ENCODE measurements at places on chromosomes 11 and 22.

DNA sequence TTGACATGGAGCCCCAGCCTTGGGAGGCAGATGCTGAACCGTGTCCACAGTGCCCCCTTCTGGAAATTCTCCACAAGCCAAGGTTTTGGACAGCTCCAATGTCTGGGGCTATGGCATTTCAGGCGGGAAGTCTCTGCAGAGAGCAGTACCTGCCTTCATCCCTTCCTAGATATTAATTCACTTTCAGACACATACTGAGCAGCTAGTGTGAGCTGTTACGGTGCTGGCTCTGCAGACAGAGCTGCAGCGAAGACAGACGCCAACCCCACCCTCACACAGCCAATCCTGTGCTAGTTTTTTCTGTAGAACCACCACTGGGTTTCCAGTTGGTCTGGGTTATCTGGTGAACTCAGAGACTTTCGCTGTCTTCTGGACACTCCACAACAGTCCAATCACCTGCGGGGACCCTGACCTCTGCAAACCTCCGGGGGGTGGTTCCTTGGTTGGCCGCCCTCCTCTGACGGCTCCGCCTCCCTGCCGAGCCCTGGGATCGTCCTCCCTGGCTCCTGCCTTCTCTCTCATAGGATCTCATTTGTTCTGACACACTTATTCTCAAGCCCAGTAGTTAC is 9.1 kb downstream of the LMF2 start:
- DNase-seq = no peak

GRCh38 chr22:38830845-38831108 is 13.1 kb downstream of the NPTXR start:
- no peak for DNase-seq

DNA sequence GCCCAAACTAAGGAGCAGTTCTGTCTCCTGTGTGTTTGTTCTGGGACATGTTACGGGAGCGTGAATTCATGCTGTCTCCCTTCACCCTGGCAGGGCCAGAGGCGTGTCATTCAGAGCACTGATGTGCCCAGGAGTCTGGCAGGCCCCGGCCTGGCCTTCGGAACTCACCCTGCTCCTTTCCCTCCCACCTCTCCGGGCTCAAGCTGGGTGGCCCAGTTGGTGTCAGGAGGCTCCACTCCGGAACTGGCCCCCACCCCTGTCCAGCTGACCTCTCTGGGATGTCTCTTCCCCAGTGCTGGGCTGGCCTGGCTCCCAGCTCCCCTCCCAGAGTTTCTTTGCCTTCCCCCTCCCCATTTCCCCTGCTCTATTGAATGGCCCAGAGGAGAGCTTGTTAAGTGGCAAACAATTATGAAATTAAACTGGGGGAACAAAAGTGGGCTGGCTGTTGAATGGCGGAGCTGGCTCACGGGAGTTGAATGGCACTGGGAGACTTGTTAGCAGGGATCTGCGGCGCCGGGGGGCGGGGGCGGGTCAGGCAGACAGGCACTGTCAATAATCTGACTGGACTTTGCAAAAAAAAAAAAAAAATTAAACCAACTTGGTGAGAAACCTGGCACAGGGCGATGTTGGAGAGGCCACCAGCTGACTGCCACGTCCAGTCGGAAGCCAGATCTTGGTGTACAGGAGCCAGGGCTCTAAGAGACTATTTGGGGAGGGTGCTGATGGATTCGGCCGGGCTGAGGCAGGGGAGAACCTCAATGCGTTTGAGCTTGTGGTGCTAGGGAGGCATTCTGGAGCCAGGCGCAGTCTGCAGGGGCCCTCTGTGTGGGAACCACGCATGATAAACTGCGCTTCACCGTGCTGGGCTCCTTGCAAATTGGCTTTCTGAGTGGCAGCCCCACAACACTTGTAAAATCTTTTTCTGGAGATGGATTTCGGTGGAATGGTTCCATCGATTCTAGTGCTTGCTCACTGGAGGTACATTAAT is 1.3 kb downstream of the MPPED1 start:
- DNase-seq = no peak

GRCh38 chr22:48740086-48740730 is 1087.5 kb downstream of the BRD1 start:
- DNase-seq = no peak

DNA sequence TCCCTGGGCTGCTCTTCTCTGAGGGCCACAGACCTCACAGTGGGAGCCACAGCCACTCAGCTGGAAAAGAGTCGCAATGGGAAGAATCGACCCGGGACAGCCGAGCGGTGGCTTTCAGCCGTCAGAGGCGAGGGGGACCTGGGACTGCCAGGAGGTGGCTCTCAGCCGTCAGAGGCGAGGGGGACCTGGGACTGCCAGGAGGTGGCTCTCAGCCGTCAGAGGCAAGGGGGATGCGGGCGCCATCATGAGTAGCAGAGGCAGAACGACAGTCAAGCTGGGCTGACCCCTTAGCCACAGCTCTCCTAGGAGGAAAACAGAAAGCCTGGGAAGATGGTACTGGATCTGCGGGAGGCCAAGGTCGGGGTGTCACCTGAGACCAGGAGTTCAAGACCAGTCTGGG is 14.9 kb upstream of the MUC2 start:
- no peak for DNase-seq

DNA sequence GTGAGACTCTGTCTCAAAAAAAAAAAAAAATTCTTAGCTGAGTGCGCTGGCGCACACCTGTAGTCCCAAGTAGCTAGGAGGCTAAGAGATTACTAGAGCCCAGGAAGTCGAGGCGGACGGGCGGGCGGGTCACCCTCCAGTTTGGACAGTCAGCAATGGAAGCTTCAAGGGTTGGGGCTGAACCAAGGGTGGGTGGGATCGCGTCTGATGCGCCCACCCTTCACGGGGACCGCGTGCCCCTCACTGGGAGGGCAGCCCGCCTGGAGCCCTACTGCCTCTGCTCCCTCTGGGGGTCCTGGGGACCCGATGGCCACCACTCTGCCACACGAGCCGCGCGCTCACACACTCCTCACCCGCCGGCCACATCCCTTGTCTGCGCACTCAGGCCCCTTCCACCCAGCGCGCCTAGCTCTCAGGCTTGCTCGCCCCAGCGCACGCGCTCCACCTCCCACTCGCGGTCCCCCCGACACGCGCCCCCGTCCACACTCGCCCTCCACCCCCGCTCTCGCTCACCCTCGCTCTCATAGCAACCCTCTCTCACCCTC is 494 bp downstream of the CHID1 start:
- DNase-seq = no peak

GRCh38 chr11:71428861-71429435 is 19.2 kb downstream of the DHCR7 start:
- DNase-seq = no peak

DNA sequence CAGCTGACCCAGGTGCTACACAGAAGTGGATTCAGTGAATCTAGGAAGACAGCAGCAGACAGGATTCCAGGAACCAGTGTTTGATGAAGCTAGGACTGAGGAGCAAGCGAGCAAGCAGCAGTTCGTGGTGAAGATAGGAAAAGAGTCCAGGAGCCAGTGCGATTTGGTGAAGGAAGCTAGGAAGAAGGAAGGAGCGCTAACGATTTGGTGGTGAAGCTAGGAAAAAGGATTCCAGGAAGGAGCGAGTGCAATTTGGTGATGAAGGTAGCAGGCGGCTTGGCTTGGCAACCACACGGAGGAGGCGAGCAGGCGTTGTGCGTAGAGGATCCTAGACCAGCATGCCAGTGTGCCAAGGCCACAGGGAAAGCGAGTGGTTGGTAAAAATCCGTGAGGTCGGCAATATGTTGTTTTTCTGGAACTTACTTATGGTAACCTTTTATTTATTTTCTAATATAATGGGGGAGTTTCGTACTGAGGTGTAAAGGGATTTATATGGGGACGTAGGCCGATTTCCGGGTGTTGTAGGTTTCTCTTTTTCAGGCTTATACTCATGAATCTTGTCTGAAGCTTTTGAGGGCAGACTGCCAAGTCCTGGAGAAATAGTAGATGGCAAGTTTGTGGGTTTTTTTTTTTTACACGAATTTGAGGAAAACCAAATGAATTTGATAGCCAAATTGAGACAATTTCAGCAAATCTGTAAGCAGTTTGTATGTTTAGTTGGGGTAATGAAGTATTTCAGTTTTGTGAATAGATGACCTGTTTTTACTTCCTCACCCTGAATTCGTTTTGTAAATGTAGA is 1.7 kb downstream of the MALAT1 start:
- no peak for DNase-seq

- no peak for DNase-seq
These were observed 283.1 kb upstream of the CCDC90B start for GRCh38 chr11:83569134-83569805.

- DNase-seq = no peak
These were observed 7.8 kb downstream of the SH3BP1 start for GRCh38 chr22:37647317-37647716.

DNA sequence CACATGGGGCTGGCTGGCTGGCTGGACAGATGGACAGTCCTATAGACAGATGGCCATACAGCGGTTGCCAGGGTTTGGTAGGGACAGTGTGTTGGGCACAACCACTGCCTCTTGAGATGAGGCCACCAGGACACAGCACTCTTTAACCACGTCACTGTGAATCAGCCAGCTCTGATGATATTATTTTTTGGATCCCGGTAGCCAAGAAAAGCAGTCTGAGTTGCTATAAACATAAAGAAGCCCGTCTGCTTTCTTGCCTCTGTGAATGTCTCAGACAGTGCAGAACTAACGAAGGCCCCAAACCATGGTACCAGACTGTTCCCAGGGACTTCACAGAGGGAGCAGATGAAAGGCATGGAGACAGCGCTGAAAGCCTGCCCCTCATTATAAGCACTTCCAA is 115.9 kb upstream of the CSNK2A3 start:
- no peak for DNase-seq

- no peak for DNase-seq
These were observed 25.5 kb downstream of the TMPRSS13 start for GRCh38 chr11:117903505-117904382.

DNA sequence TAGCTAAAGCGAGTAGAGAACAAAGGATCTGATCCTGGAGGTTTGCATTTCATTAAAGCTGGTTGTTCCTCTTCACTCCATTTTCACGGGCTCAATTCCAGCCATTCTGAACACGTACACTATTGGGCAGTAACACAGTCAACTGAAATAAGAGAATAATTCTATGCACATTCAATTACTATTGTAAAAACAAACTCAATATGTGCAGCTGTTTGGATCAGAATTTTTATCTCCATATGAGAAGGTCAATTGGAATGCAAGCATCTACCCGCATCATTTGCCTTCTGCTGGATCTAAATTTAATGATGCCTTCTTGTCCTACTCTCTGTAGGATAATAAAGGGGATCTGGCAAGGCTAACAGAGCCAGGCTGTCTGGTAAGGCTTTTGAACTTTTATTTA is 562.8 kb upstream of the CCDC179 start:
- no peak for DNase-seq

GRCh38 chr11:128852327-128853023 is 14.6 kb downstream of the KCNJ1 start:
- no peak for DNase-seq

GRCh38 chr11:30583476-30584280 is 2.5 kb downstream of the MPPED2 start:
- no peak for DNase-seq

GRCh38 chr22:24950272-24950902 is 2.1 kb upstream of the KIAA1671 start:
- no peak for DNase-seq

- DNase-seq = no peak
These were observed 1.1 kb downstream of the ST13 start for GRCh38 chr22:40855071-40855978.

DNA sequence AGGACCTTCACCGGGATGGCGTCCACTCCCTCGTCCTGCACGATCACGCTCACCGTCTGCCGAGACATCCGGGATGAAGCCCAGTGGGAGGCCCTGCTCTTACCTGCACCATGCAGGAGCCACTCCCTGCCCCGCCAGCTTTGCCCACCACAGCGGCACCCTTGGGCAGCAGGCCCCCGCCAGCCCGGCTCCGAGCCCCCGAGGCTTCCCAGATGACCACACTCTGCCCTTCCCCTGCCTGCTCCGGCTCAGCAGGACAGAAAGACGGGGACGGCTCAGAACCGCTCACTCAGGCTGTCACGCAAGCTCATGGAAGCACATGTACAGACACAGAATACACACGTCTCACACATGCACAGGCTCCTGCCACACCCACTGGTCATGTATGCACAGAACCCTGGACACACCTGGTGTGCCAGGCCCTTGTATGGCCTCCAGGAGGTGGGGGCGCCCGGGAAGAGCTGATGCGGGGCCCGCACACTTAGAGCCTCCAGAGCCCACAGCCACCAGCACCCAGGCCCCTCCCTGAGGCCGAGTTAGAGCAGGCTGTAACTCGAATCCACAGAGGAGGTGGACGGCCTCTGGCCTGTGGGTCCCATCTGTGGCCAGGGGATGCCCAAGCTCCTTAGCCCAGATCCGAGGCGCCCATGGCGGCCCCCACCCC is 8.9 kb upstream of the MAPK11 start:
- no peak for DNase-seq

GRCh38 chr11:93871526-93871925 is 21.1 kb upstream of the VSTM5 start:
- DNase-seq = no peak

Data from hypothalamus (tissue), 51 donors.